ENCODE measurements at places on chromosomes 4 and X. TPM values are rescaled to one million over a fixed set of nuclear protein-coding genes. Genes with fewer than 3 reads are reported as not detected.

The PABPC1L2A gene
- not detected for total RNA-seq

GRCh38 chr4:124203613-124204238 lies 508.8 kb downstream of the ANKRD50 start:
- DNase-seq, result no peak
- no peaks in the 10 kb centered on the region for H3K4me1 ChIP-seq
- no peaks in the 10 kb centered on the region for H3K36me3 ChIP-seq
- no peaks in the 10 kb centered on the region for H3K27me3 ChIP-seq
- no peak overlapping the region for H3K4me3 ChIP-seq

GRCh38 chr4:18422685-18423084 lies 401.1 kb upstream of the LCORL start:
- no peaks in the 10 kb centered on the region for H3K4me1 ChIP-seq
- no peaks in the 10 kb centered on the region for H3K36me3 ChIP-seq
- H3K4me3 ChIP-seq, result no peak overlapping the region
- H3K27me3 ChIP-seq, result no peaks in the 10 kb centered on the region
- no peak overlapping the region for H3K27ac ChIP-seq

DNA sequence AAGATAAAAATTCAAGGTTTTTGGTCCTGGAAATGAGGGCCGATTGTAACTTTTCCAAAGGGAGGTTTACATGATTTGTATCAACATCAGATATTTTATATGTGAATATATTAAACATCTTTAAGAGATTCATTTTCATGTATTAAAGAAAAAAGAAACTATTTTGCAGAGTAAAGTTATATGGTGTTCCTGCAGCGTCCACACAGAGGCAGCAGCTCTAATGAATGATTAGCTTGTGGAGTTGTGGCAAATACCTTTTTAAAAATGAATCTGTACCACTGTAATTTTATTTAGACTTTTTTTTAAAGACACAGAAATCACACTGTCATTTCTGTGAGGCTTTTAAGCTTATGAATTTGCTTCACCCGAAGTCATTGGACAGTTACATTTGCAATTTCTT lies 25.6 kb upstream of the FHDC1 start:
- no peaks in the 10 kb centered on the region for H3K27me3 ChIP-seq
- peaks cover 3% of the 10 kb centered on the region for H3K36me3 ChIP-seq
- H3K4me3 ChIP-seq, result no peak overlapping the region
- H3K4me1 ChIP-seq, result no peaks in the 10 kb centered on the region

The CEP44 gene
- total RNA-seq, result 7.8 TPM

The TMEM31 gene
- total RNA-seq, result not detected

Data from Karpas-422 (cell line).